ENCODE measurements at places on chromosomes 7 and 10.

DNA sequence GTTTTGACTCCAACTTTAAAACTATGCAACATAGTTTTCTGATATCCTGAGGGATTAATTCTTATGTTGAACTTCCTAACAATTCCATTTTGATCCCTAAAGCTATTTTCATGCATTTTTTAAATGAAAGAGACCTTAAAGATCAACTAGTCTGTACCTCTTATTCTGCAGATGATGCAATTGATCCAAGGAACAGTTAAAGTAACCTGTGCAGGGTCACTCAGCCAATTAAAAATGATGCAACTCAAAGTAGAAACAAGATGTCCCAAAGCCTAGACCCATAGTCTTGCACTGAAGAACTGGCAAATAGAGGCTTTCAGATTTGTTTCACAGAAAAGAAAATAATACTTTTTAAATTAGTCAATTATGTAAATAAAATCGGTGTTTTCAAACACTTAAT is 86.3 kb downstream of the IMMP2L start:
- DNase-seq, result no peak

DNA sequence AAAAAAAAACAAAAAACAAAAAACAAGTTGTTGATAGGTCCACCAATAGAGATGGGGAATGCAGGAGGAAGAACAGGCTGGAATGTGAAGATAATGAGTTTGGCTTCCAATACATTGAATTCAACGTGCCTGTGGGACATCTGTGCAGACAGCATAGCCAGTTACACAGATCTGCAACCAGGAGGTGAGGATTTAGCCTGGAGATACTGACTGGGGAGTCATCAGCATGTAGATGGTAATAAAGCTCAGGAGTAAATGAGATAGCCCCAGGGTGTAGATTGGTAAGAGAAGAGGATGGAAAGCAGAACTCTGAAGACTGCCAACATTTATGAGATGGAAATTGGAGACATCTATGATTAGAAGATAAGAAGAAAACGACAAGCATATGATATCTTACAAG is 4.7 kb upstream of the TRIM8 start:
- no peak for DNase-seq

- no peak for DNase-seq
These were observed 48.0 kb upstream of the NCF1 start for GRCh38 chr7:74725840-74726239.

GRCh38 chr7:45975367-45975766 is 54.3 kb upstream of the IGFBP3 start:
- DNase-seq, result no peak

DNA sequence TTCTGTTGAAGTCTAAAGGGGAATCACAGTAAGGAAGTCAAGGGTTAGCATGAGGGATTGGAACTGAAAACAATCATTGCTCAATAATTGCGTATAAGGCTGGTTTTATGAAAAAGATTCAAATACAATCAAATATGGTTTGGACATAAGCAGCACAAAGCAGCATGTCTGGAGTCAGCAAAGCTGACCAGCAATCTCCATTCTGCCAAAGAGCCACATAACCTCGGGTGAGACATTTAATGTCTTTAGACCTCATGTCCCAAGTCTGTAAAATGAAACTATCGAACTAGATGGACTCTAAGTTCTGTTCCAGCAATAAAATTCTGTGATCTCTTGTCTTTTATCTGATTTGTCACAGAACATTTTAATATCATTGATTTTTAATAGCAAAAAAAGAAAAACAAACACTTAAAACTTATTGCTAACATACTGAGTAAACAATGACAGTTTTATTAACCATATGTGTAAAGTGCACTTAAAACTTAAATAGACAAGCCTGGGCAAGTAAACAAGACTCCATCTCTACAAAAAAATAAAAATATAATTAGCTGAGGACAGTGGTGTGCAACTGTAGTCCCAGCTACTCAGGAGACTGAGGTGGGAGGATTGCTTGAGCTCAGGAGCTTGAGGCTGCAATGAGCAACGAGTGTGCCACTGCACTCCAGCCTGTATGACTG is 217.0 kb downstream of the MAGI2 start:
- no peak for DNase-seq

DNA sequence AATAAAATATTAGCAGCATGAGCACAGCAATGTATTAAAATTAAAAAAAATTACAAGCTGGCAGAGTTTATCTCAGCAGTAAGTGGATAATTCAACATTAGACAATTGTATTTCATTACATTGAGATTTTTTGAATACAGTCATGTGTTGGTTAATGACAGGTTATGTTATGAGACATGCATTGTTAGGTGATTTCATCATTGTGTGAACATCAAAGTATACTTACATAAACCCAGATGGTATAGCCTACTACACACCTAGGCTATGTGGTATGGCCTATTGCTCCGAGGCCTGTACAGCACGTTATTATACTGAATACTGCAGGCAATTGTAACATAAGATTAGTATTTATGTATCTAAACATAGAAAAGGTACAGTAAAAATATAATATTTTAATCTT is 29.7 kb downstream of the CCDC6 start:
- DNase-seq, result no peak

- DNase-seq, result no peak
These were observed 19.0 kb upstream of the PFKP start for GRCh38 chr10:3048119-3049019.

- no peak for DNase-seq
These were observed 79.7 kb downstream of the BTAF1 start for GRCh38 chr10:92003258-92003657.

DNA sequence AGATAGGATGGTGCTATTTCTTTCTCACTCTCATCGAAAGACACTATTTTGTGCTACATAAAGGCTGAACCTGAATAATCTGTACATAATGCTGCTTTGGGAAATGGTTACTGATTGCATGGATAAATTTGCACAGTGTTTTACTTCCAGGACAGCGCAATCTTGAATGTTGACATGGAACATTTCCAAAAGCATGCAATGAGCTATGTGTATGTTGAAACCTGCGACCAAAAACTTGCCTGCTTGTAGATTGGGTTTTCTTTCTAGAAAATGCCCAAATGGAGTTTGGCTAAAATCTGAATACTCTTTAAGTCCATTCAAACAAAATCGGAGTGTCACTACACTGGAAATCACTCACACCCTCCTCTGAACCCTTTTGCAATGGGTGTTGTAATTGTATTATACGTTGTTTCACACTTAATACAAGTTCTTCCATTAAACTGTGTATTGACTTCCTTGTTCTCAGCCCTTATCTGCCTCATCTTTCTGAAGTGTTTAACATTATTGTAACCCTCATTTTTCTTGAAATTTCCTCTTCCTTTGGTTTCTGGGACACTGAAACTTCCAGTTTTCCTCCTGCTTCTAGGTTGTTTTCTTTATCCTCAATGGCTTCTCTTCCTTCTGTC is 73.7 kb upstream of the CAPZA2 start:
- no peak for DNase-seq

GRCh38 chr10:5527332-5528200 is 2.8 kb downstream of the CALML3 start:
- DNase-seq, result no peak

GRCh38 chr7:29989257-29989995 is at the start of gene SCRN1:
SCRN1 (minus strand) TSS chr7:29989801; CDS start chr7:29969067, 20,734 bp downstream.
- no peak for DNase-seq

DNA sequence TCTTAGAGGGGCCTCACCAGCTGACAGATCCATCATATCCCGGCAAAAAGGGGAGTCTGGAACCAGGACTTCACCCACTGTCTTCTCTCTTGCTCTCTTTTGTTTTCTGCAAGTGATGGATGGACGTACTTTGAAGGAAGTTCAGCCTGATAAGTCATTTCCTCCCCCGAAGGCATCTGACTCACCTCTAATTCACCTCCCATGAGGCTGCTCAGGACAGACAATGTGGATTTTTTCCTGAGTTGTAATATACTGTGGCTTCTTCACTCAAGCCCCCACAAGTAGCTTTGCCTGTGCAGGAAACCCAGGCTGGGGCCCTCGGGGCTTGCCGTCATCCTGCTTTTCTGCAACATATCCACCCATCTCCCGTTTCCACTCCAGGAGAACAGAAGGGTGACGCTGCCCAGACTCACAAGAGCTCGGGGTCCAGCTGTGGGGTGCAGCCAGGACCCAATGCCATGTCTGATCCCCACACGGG is 70.4 kb downstream of the ASB13 start:
- peak; percentile 61 for DNase-seq

GRCh38 chr10:24238519-24239247 is 29.7 kb downstream of the KIAA1217 start:
- no peak for DNase-seq

- no peak for DNase-seq
These were observed 46.6 kb downstream of the RSU1 start for GRCh38 chr10:16770670-16771069.

DNA sequence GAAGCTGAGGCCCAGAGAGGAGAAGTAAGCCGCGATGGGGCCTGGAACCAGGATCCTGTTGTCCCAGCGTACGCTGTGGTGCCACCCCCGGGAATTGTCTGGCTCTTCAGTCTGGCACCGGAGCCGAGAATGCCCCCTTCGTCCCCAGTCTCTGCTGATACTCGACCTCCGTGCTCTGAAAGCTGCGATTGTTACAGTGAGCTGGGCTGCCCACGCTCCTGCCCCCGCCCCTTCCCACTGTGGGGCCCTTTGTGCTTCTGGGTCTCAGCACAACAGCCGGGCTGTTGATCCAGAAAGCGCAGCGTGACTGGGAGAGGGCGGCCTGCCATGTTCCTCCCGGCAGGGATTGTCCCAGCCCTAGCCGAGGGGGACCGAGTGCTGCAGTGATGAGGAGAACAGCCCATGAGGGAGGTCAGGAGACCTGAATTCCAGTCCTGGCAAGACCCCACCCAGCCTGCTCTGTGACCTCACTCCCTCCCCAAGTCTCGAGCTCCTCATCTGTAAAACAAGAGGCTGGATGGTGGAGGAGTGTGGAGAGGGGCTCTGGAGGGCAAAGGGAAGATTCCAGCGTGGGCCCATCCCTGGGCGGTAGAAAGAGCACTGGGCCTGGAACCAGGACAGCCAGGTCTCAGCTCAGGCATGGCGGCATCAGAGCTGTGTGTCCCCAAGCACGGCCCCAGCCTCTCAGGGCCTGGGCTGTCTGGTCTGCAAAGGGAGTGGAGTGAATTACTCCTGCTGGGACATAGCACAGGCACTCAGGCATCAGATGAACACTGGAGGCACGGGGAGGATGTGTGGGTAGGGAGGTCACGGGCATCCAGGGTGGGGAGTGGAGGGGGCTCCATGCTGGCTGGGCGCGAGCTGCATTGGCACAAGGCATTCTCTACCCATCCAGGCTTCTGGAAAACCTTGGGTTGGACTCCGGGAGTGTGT is 43.6 kb downstream of the TSPAN15 start:
- DNase-seq, result no peak

- DNase-seq, result no peak
These were observed 891.1 kb upstream of the GHITM start for GRCh38 chr10:83248106-83248631.

DNA sequence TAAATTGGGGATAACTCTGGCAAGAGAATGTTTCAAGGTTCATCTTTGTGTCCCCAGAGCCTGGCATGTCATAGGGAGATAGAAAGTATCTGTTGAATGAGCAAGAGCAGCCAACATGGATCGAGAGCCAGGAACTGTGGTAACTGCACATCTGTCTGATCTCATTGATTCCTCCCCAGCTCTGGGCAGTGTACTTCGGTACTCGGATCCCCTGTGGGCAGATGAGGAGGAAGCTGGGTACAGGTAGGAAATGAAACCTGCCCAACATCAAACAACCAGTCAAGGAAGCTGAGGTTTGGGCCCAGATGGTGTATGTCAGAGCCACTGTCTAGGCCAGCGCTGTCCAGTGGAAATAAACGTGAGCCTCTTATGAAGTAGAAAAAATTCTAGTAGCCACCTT is 76.4 kb downstream of the GRK5 start:
- no peak for DNase-seq

- DNase-seq, result peak; percentile 44
These were observed 37.8 kb downstream of the DKK1 start for GRCh38 chr10:52351914-52352330.

- no peak for DNase-seq
These were observed 130.1 kb upstream of the LRRN3 start for GRCh38 chr7:110960811-110961210.

DNA sequence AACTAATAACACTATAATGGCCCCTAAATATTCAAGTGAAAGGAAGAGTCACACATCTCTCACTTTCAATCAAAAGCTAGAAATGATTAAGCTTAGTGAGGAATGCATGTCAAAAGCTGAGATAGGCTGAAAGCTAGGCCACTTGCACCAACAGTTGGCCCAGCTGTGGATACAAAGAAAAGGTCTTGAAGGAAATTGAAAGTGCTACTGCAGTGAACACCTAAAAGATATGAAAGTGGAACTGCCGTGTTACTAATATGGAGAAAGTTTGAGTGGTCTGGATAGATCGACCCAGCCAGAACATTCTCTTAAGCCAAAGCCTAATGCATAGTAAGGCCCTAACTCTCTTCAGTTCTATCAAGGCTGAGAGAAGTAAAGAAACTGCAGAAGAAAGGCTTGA is 12.1 kb upstream of the SNX13 start:
- no peak for DNase-seq

GRCh38 chr7:32140210-32140939 is 70.2 kb upstream of the PDE1C start:
- no peak for DNase-seq

DNA sequence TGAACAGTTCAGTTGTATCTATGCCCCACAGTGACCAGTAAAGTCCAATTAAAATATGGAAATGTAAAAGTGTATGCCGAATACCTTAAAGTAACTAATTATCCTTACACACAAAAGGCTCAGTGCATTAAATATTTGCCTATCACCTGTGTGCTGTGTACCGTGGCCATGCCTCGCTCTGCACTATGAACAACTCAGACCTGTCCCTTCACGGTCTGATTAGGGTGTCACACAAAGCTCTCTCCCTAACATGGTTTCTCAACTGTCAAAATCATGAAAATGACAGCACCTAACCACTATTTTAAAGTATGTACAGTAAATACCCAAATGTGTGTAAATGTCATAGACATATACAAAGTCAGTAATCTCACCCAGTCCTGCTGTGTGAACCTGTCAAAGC is 43.1 kb downstream of the STK17A start:
- DNase-seq, result no peak

DNA sequence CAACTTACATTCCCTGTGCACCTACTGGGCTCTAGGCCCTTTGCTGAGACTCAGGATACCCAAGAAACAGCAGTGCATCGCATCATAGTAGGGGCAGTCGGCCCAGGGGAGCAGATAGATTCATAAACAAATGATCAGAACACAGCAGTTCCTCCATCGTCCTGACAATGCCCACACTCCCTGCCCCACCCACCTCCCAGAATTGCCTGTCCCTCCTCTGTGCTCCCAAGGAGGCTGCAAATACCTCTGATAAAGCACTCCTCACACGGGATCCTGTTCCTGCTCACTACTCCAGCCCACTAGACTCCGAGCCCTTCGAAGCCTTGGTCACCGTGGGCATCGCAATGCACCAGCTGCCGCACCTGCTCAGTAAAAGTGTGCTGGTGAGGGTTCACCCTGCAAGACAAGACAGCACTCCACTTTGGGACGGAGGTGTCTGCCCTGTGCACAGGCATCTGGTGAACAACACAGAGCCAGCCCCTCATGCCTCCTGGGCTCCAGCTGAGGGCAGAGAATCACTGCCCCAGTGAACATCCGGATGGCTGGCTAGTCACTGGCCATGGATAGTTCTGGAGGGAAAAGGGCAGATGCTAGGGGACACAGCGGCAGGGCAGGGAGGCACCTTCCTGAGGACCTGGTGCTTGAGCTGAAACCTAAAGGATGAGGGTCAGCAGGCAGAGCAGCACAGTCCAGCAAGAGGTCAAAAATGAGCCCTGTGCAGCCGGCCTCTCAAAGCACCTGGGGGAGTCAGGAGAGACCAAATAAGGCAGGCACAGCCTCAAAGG is 60.7 kb downstream of the TNS3 start:
- DNase-seq, result no peak

GRCh38 chr7:121521711-121522400 is 125.7 kb upstream of the FAM3C start:
- no peak for DNase-seq

Data from GM04503 (cell line).